Cortex of kidney (tissue), 1 donor: ENCODE measurements at places on chromosomes 7 and 10.

DNA sequence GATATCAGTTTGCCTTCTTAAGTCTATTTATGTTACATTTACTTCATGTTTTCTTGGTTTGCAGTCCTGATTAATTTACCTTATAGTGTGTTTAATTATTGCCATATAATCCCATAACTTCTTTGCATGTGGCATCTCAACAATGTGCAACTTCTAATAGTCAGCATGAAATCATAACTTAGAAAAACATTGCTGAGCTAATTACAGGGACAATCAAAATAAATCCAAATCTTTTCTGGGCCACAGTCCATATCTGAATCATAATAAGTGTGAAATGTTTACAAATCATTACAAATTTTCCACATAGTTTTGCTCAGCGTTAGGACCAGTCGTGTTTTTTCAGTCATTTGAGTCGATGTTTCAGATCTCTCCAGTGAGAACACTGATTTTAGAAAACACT, 29.1 kb upstream of the CABCOCO1 start:
- no peak for DNase-seq

- DNase-seq = no peak
Observed at GRCh38 chr7:114217026-114217806, 197.4 kb upstream of the FOXP2 start.

DNA sequence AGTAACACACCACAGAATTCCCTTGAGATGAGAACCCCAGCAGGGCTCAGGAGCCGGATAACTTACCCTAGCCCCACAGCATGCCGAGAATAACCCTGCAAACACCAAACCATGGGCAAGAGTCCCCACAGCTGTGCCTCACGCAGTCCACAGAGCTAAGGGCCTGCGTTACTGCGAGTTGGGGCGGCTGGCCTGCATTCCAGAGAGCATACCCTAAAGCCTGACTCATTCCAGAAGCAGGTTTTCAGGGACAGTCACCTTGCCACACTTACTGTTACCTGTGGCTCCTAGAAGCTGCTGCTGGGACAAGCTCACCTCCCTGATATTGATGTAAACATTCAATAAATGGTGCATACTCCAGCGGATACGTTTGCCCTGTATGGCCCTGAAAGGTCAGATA, 18.6 kb downstream of the FGFR2 start:
- no peak for DNase-seq

GRCh38 chr10:16585103-16585502, 63.4 kb upstream of the C1QL3 start:
- DNase-seq = no peak

DNA sequence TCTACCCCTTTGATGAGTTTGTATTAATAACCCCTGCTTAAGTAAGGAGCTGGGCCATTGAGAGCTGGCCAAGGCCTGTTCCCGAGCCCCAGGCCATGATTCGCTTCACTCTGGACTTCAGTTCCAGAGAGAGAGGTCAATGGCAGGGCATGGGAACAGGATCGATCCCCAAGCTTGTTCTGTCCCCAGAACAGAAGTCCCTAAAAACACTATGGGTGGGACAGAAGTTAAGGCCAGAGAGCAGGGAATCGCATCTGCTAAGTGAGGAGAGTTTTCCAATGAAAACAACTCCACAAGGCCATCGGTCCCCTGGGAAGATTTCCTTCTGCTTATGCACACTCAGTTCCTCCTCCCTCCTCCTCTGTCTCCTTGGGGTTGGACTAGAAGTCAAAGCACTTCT, 159.6 kb downstream of the LSM5 start:
- no peak for DNase-seq

DNA sequence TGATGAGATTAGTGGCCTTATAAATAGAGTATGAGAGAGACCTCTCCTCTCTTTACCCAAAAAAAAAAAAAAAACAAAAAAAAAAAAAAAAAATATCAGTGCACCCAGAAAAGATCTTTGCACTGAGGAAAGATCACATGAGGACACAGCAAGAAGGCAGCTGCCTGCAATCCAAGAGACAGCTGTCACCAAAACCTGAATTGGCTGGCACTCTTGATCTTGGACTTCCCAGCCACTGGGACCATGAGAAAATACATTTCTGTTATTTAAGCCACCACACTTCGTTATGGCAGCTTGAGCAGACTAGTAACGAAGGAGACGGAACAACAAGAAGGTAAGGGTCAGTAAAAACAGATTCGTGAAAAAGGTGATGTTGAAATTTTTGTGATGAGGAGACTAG, 47.0 kb downstream of the TMEM106B start:
- no peak for DNase-seq

DNA sequence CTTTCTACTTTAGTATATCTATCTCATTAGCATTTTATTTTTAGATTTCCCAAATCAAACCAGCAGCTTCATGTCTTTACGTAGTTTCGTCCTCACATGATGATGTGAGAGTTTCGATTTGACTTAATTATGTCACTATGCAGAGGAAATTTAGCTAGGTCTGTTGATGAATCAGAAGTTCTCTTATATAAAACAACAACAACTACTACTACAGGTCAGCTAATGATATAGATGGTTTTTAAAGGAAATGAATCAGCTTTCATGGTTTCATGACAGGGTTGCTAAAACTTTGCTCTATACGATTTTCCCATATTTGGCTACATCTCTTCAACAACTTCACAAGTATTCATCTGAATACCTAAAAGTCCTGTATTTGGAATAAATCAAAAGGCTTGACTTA, 28.6 kb downstream of the JAZF1 start:
- no peak for DNase-seq

DNA sequence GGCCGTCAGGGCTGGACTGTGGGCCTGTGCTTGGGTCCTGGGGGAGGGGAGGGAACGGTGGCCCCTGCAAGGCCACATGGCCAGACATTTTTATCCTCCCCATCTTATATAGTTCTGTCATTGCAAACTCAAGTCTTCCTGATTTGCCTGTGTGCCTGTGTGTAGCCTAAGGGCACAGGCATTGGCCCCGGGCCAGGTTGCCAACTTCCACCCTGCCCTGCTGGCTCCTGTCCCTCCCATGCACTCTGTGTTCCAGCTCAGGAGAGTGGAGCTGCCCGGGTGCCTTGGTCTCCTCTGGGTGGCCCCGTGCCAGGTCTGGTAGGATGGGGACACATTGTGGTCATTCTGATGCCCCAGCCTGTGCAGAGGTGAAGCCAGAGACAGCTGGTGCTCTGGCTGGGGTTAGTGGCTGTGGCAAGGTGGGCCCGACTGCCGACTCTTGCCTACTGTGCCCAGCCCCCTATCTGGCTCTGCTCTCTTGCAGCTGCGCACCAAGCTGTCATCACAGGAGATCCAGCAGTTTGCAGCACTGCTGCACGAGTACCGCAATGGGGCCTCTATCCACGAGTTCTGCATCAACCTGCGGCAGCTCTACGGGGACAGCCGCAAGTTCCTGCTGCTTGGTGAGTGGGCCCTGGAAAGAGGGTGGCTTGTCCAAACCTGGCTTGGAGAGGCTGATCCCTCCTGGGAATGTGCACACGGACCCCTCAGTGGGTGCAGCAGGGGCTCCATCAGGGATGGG, 14.8 kb downstream of the NACAD start:
- DNase-seq = no peak
